ENCODE measurements at places on chromosomes 7 and 10. TPM values are rescaled to one million over a fixed set of nuclear protein-coding genes. Genes with fewer than 3 reads are reported as not detected.
A peak's percentile ranks its signal among the peaks of the same experiment; 100 is the strongest.

EBLN1 gene
- total RNA-seq: 3.6 TPM

DNA sequence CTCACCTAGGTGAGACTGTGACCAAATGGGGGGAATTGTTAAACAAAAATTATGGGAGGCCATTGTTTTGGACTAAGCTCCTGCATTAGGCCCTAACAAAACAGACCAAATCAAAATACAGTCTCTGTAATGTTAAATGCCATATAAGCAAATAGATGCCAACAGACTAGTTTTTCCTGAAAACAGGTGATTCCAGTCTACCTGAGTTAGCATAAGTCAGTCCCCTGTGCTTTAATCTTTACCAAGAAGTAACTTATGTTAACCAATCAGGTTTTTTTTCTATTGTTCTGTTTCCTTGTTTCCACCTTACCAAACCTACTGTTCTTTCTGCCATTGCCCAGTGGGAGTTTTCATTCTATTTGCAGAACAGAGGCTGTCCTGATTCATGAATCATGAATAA is 48.0 kb downstream of the PDZD8 start:
- no peak for DNase-seq

DNA sequence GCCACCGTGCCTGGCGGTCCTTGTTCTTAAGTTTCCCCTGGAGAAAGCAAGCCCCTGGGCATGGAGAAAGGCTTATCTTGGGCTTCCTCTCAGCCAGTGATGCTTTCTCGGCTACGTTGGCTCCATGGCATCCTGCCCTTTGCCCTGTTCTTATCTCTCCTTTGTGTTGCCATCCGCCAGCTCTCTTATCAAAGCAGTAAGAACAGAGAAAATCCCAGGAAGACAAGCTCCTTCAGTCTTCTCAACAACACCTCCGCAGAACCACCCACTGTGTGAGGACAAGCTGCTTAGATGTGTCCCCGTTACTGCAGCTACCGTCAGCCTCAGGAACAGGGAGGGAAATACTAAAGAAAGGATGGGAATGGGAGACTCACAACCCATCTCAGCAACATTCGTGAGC is 3.3 kb downstream of the PLEKHS1 start:
- no peak for DNase-seq

DNA sequence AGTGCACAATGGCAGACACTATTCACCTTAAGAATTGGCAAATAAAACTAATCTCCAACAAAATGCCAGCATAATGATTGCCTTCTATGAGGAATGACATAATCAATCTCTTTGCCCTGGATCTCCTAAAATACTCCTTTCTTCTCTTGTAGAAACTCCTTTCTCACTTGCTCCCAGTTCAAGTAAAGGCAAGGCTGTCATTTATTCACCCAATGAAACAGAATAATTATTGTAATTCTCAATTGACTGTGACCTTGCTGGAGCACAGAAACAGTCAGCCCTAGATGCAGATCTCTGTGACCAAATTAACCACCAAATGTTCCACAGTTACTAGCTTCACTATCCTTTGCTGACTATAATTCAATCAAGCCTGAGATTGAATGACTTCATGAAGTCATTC is 99.3 kb downstream of the SEMA3C start:
- no peak for DNase-seq

- DNase-seq: no peak
These were observed 6.7 kb upstream of the GRID1 start for GRCh38 chr10:86373251-86373650.

- DNase-seq: peak; percentile 82
These were observed 127.4 kb downstream of the UBE2H start for GRCh38 chr7:129825209-129825970.
